ENCODE measurements at places on chromosomes 4 and X.

- DNase-seq: no peak
Measured at GRCh38 chr4:18630218-18631110, 608.9 kb upstream of the LCORL start.

GRCh38 chr4:154577324-154577723, 13.2 kb downstream of the FGA start:
- no peak for DNase-seq

DNA sequence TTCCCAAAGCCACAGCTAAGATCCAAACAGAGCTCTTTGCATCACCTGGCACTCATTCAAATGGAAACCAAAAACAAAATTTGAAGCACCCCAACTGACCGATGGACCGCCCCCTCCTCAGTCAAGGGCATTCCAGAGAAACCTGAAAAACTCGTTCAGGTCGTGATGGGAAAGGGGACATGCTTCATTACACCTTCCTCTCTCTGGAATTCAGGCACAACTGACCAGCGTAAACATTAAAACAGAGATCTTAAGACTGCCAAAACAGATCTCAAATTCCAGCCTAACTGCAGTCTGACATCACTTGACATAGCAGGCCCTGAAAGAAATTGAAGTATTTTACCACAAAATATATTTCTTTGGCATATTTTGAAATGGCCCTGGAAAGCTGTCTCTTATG, 28.5 kb downstream of the PTTG2 start:
- DNase-seq: no peak

DNA sequence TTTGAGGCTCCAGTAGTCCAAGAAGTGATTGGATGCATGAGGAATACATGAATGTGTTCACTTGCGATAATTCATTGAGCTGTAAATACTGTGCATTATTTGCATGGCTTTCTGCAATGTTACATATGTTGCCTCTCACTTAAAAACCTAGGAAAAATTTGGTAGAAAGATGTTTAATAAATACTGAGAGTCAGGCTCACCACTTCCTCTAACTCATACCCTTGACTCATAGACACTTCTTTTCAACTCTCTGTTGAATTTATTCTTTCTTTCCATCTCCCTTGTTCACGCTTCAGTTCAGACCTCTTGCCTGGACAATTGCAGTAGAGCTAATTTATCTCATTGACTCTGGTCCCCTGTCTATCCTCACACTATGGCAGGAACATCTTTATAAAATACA, 35.8 kb upstream of the LEF1 start:
- DNase-seq: peak; percentile 16

DNA sequence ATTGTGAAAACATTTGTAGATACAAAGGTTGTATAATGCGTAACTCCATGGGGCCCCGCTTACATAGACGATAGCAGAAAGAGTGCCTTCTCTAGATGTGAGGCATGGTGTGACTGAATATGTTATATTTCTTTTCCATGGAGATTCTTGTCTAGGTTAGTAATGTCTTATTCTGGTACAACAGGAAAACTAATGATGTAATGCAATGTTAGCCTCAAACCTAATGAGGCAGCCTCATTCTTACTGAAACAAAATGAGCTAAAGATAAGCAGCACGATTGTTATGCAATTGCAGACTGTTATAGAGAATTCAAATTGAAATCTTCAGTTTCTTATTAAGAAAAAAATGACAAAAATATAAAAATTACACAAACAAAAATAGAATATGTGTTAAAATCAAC, 171.1 kb upstream of the ANKRD50 start:
- peak; percentile 35 for DNase-seq

GRCh38 chr4:2291705-2292645, 30.1 kb upstream of the MXD4 start:
- no peak for DNase-seq

GRCh38 chr4:763191-763810, 57.7 kb downstream of the PCGF3 start:
- DNase-seq: no peak

DNA sequence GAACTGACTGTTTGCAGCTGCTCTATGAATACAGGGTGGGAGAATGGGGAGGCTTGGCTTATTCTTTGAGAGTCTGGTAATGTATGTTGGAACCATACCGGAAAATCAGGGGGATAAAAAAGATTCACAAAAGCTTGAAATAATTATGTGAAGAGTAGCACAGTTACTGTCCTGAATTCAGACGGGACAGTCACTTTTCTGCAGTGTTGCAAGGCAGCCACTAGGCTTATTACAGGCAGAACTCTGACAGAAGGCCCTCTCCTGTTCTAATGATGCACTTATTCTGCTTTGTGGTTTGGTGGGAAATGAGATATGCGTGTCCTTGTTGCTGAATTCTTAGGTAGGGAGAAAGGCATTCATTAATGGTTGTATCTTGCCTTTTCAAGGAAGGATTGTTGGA, 37.2 kb downstream of the GUCY1B1 start:
- DNase-seq: peak; percentile 74

- DNase-seq: no peak
Measured at GRCh38 chr4:154560419-154560801, 2.4 kb upstream of the FGB start.

- no peak for DNase-seq
Measured at GRCh38 chr4:34187056-34187455, 2057.3 kb downstream of the ARAP2 start.

DNA sequence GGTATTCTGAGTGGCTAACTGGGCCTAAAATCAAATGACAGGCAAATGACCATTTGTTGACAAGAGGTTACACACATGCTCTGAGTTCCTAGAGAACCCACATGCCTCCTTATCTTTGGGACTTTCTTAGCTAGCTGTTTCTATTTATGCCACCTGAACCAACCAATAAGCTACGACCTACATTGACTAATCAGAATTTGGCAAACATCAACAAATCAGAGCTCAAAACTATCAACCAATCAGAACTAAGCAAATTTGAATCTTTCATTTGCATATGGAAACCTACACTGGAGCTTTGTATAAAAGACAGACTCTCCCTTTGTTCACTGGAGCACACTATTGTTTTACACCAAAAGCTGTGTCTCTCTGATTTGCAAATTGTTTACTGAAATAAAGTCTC, 192.0 kb downstream of the CXXC4 start:
- DNase-seq: no peak

GRCh38 chrX:41481264-41482109, 34.3 kb downstream of the NYX start:
- DNase-seq: no peak

GRCh38 chr4:9927341-9928007, 93.8 kb downstream of the SLC2A9 start:
- DNase-seq: no peak

DNA sequence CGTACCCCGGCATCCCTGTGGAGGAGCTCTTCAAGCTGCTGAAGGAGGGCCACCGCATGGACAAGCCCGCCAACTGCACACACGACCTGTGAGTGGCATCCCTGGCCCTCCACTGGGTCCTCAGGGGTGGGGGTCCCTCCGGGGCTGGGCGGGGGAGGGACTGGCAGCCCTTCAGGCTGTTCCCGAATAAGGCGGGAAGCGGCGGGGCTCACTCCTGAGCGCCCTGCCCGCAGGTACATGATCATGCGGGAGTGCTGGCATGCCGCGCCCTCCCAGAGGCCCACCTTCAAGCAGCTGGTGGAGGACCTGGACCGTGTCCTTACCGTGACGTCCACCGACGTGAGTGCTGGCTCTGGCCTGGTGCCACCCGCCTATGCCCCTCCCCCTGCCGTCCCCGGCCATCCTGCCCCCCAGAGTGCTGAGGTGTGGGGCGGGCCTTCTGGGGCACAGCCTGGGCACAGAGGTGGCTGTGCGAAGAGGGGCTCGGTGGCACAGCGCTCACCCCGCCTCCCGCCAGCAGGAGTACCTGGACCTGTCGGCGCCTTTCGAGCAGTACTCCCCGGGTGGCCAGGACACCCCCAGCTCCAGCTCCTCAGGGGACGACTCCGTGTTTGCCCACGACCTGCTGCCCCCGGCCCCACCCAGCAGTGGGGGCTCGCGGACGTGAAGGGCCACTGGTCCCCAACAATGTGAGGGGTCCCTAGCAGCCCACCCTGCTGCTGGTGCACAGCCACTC, 13.7 kb downstream of the FGFR3 start:
- DNase-seq: no peak

DNA sequence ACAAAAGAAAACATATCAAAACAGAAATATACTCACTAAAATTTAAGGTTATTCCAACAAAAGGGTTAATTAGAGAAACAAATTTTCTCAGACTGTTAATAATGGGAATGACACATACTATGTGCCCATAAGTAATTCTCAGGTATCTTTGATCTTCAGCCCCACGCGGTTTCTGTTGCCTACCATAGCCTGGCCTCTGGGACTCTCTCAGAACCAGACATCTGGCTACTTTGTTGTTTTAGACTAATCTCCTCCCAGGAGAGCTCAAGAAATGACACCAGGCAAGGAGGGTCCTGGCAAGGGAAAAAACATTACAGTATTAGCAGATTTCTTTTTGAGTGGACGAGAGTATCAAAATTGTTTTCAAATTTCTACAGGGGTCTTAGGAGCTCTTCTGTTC, 43.7 kb downstream of the SLC10A7 start:
- DNase-seq: no peak

DNA sequence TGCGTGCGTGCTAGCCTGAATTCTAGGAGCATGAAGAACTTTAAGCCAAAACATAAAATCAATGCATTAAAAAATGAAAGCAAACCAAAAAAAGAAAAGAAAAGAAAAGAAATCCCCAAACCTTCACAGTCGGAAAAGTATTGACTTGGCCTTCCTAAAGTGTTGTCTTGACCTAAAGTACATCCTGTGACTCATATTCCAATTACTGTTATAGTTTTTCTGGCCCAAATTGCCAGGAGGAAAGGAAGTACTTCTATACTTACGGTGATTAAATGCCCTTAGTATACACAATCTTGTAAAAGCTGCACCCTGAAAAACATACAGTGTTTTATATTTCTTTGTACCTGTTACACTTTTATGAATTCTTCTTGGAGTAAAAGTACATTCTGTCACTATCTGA, 512.8 kb downstream of the ANKRD50 start:
- DNase-seq: peak; percentile 83

- peak; percentile 57 for DNase-seq
Measured at GRCh38 chr4:128519163-128519830, 231.7 kb upstream of the PGRMC2 start.

GRCh38 chrX:11151799-11152559, 40.8 kb downstream of the HCCS start:
- no peak for DNase-seq

All from astrocyte of the spinal cord (primary cell).